ENCODE measurements at places on chromosomes 2 and 18. TPM values are rescaled to one million over a fixed set of nuclear protein-coding genes. Genes with fewer than 3 reads are reported as not detected.

GRCh38 chr2:199716807-199717586 is 134.0 kb downstream of the FTCDNL1 start:
- no peak for DNase-seq

Gene MDH1B
- total RNA-seq, result 0.26 TPM

Gene HOXD13
- total RNA-seq, result 1.1 TPM

DNA sequence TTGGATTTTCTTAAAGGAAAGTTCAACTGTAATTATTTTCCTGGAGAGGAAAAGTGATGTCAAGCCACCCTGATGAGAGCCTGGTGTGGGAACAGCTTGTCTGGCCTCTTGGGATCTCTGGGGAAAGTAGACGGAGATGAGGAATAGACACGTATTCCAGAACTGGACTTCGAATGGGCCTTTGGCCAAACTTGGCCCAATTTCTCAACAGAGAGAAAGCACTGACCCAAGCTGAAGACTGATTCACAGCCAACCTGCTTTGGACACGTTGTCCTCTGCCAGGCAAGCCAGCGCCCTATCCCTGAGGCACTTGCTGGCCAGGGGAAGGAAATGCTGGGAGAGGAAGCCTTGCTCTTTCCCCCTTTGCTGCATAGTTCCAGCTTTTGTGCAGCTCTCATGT is 70.8 kb upstream of the CTAGE1 start:
- DNase-seq, result no peak

Gene CGREF1
- total RNA-seq, result 0.41 TPM

DNA sequence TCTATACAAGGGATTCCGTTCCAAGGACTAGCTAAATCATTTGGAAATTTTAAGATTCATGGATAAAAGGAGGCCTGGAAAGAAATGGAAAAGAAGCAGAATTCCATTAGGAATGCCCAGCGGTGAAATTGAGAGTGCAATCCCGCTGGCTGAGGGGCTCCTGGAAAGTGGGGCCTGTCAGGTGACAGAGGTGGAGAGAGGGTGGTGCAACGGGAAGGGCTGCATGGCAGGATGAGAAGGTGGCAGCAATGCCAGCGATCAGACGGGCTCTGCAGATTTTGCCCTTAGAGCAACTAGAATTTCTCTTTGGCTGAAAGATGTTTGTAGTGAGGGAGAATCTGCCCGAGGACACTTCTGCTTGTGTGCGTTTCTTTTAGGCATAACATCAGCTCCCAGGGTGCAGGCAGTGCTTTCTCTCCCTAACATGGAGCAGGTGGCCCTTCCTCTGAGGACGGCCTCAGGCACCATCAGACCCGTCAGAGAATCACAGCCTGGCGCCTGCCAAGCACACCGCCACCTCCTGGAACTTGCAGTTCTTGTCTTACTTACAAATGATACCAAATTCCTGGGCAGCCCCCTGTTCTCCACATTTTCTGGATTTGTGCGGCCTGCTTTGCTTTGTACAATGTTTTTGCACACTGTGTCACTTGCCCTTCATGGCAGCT is 261.6 kb downstream of the NDUFA10 start:
- DNase-seq, result no peak

Gene NAT8
- total RNA-seq, result not detected

Gene GALNT3
- total RNA-seq, result 82.8 TPM

- DNase-seq, result peak; percentile 69
Observed at GRCh38 chr2:237923481-237924163, 43.2 kb upstream of the UBE2F start.

DNA sequence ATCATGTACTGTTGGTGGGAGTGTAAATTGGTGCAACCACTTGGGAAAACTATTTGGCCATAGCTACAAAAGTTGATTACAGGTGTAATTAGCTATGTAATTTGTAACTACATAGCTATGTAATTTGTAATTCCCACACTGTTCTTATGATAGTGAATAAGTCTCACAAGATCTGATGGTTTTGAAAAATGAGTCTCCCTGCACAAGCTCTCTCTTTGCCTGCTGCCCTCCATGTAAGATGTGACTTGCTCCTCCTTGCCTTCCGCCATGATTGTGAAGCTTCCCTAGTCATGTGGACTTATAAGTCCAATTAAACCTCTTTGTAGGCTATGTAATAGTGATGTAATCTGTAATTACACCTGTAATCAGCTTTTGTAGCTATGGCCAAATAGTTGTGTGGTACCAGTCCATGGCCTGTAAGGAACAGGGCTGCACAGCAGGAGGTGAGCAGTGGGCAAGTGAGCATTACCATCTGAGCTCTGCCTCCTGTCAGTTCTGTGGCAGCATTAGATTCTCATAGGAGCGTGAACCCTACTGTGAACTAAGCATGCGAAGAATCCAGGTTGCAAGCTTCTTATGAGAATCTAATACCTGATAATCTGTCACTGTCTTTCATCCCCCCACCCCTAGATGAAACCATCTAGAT is 133.7 kb upstream of the COPS8 start:
- no peak for DNase-seq

- no peak for DNase-seq
Observed at GRCh38 chr2:146665800-146666199, 1179.0 kb upstream of the ACVR2A start.

Measured in mucosa of descending colon (tissue), 3 donors.